ENCODE measurements at places on chromosomes 11 and 22.

DNA sequence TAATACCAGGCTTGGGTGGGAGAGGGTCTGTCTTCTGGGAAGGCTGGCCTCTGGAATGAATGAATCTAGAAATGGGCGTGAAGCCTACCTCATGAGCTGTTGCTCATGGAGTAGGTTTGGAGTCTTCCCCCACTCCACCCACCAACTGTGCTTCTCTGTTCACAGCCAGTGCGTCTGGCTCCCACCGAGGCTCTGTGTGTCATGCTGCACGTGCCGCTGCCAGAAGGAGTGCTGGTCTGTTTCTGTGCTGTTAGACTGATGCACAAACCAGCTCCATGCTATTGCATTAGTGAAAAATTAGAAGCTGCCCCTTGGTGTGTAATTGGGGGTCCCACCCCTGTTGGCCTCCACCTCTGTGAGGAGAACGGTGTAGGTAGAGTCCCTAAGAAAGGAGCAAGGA is 132.3 kb upstream of the PARVA start:
- no peak for DNase-seq

DNA sequence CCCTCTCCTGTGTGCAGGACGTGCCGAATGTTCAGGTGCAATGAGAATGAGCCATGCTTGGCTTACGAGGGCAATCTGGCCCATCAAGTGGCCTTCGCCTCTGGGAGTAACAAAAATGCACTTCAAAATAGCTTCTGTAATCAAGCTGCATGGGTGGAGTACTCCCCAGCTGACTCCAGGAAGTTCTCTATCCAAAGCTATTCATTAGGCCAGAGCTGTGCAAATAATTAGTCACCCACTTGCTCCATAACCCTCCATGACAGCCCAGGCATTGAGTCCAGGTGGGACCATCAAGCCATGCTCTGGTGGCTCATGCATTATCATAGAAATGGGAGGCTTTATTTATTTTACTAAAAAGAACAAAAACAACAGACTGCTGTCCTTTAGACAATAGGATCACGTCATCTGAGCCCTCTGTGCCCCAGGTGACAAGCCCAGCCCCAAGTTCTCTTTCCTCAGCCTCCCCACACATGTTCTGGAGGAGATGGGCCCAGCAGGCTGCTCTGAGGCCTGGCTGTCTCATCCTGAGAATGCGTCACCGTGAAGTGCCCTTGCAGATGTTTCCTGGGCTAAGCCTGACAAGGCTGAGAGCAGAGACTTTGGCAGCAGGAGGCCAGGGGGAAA is 244.7 kb downstream of the ETS1 start:
- no peak for DNase-seq

DNA sequence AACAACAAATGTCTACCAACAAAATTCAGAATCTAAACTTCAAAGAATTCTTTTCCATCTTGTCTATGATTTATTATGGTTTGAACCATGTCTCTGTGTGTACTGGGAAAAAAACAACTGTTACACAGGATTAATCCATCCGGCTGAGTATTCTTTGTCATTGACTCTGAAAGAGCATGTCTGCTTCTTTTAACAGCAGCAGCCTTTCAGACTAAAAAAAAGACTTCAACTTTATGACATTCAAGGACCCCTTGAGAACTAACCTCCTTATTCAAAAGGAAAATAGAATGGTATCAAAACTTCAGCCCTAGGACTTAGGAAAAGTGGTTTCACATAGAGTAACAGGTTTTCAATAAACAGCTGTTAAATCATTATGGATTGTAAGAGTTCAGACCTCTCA is 79.9 kb downstream of the MRTFA start:
- no peak for DNase-seq

DNA sequence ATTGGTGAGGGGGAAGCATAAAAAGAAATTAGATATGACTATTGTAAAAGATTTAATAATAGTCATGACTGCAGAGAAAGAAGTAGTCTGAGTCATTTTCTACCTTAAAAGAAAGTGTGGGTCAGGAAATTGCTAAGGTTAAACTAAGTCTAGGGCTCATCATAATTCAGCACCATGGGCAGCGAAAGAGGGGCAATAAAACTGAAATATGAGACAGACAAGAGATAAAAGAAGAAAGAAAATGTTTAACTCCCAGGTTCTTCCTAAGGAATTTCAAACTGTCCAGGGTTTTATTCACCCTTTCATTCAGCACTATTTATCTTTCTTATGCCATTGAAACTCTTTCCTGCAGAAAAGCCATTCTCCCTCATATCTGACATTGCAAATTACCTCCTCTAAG is 114.4 kb upstream of the API5 start:
- no peak for DNase-seq

- DNase-seq: peak; percentile 47
These were observed 62.7 kb downstream of the SPECC1L start for GRCh38 chr22:24333301-24333700.

GRCh38 chr11:32312865-32313403 is 122.4 kb downstream of the WT1 start:
- DNase-seq: no peak

DNA sequence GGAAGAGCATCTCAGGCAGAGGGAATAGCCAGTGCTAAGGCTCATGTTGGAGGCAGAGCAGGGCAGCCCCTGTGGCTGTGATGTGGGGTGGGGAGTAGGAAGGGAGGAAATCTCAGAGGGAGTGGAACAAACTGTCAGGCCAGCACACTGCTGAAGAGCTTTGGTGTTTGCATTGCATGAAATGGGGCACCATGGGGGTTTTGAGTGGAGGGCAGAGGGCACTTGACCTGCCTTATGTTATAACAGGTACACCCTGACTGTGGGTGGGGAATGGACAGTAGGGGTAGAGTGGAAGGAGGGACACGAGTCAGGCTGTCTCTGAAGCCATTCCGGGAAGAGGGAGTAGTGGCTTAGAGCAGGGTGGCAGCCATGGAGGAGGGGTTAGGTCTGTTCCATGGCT is 24.0 kb downstream of the PRDM11 start:
- no peak for DNase-seq

DNA sequence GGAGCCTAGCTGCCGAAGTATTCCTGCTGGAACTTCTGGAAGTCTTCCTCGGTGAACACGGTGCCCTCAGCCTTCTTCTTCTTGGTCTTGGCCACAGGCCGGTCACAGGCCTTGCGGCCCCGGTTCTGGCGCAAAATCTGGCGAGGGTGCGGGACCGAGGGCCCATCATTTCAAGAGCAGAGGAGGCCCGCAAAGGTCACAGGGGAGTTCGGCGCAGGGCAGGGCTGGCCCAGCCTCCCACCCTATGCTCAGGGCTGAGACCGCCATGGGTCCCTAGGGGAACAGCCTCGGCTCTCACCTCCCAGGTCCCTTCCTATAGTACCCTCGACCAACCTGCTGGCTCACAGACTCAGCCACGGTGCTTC is 3.1 kb downstream of the RPS19BP1 start:
- no peak for DNase-seq

DNA sequence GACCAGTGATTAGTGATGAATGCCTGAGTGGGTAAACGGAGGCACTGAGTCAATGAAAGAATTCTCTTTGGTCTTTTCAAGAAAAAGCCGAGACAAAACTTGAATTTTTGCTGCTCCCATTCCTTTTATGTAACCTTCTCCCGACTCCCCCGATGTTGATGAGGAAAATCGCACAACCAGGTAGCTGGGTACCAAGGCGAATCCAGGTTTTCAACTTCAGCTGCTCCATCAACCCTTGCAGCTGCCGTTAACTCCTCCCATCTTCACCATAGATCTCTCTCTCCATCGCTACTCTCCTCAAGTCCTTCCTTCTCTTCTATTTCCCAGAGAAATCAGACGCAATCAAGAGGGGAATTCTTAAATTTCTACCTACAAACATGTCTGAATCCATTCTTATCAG is 611 bp upstream of the USP2 start:
- DNase-seq: no peak

GRCh38 chr11:88474655-88475054 is 137.1 kb upstream of the CTSC start:
- DNase-seq: no peak

DNA sequence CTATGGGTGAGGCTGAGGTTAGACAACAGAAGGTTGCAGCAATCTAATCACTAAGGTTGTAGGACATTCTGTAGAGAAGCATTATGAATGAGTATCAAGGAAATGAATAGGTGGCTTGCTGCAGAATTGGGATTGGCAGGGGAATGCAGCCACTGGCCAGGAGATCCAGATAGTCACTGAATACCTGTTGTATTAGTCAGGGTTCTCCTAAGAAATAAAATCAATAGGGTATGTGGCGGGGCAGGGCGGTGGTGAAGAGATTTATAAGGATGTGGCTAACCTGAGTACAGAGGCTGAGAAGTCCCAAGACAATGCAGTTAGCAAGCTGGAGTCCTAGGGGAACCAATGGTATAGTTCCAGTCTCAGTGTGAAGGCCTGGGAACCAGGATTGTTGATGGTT is 163.0 kb downstream of the SPON1 start:
- no peak for DNase-seq

DNA sequence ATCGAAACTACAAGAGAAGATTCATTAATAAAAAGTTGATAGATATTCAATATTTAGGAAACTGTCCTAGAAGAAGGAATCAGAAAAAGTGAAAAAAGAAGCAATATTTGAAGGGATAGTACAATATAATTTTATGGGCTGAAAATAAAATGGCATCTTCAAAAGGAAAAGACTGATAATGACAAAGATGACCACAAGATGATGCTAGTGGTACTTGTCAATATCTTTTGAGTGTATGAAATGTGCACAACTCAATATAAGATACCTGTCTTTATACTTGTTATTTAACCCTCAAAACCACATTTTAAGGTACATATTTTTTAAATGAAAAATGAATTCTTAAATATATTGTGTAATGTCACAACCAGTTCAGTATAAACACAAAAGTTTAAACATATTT is 1059.6 kb upstream of the RAG2 start:
- no peak for DNase-seq

GRCh38 chr11:114321621-114322257 is 25.5 kb downstream of the NNMT start:
- DNase-seq: peak; percentile 90

- DNase-seq: no peak
These were observed 31.5 kb downstream of the ZBTB16 start for GRCh38 chr11:114090976-114091375.

DNA sequence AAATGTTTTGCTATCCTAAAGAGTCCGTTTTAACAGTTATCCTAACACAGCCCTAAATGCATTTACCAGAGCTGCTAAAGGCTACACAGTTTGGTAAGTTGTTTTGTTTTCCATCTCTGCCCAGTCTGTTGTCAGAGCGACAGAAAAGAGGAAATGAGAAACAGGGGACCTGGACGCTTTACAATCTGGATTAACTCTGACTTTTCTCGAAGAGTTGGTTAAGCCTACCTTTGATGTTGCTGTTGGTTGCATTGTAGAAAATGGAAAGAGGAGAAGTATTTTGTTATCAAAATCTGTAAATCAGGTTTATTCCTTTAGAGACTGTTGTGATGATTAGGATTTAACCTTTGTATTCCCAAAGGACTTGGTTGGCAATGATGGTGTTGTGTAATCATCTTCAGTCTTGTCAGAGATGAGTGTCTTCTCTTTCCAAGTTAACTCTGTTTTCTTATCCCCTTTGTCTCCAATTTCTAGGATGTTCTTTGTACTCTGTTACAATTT is 481 bp downstream of the ANGPTL5 start:
- no peak for DNase-seq

DNA sequence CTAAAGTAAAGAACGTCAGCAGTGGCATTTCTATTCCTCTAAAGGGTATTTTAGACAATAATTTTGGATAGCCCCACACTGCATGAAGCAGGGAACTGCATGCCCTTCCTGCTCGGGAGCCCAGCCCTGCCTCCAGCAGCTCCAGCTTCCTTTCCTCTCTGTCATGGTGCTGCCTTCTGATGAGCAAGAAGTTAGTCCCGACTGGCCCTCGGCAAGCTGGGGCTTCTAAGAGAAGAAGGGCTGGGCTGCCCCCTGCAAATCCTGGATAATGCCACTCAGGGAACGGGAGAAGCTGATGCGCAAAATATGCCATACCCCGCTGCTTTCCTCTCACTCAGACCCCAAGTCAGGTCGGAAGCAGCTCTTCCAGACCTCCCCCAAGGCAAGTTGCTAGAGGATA is 296.4 kb downstream of the ETS1 start:
- no peak for DNase-seq

GRCh38 chr11:92892802-92893684 is 76.4 kb upstream of the MTNR1B start:
- no peak for DNase-seq

DNA sequence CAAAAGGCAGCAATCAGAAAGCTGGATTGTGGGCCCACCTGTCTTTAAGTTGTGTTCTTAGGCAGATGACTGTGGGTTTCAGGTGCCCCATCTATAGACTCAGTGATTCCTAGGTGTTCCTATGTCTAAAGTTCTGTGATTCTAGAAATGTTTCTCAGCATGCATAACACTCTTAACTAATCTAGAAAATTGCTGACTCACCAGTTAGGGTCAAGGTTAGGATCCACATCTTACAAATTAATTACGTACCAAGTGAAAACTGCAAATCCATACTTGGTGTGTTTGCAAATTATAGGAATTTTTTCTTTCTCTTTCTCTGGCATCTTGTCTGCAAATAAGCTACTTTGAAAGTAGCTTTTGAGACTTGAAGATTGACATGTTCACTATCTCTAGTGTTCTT is 7.7 kb downstream of the CECR2 start:
- DNase-seq: no peak

GRCh38 chr11:116062129-116062489 is 557.9 kb upstream of the CADM1 start:
- DNase-seq: no peak

- DNase-seq: no peak
These were observed 58.5 kb upstream of the NTM start for GRCh38 chr11:131311776-131312514.

GRCh38 chr22:47210686-47211085 is 448.2 kb downstream of the TBC1D22A start:
- DNase-seq: no peak

- DNase-seq: no peak
These were observed 756.0 kb downstream of the LUZP2 start for GRCh38 chr11:25252854-25253253.

GRCh38 chr22:38081941-38082828 is 1.8 kb downstream of the SLC16A8 start:
- DNase-seq: no peak

- peak; percentile 85 for DNase-seq
These were observed 1.4 kb downstream of the CTTN start for GRCh38 chr11:70399681-70400112.

DNA sequence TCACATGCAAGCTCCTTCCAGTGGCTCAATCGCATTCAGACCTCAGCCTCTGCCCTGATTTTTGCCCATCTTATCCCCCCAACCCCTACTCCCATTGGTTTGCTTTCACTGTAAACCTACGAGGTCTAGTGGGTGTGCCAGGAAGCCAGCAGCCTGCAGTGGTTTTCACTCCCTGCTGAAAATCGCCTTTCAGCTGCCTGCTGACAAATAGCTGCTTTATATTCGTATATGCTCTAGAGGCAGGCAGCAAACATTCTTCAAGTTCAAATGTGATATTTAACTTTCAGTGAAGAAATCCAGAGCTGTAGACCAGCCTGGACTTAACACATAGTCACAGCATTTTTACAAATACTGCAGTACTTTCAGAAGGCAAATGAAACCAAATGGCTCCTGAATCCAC is 92.8 kb upstream of the APOA1 start:
- no peak for DNase-seq

GRCh38 chr11:9760193-9760575 is 96.3 kb downstream of the SWAP70 start:
- DNase-seq: no peak

- DNase-seq: no peak
These were observed 789 bp downstream of the SPECC1L start for GRCh38 chr22:24271386-24271854.

GRCh38 chr11:93804879-93805278 is 20.8 kb downstream of the MED17 start:
- no peak for DNase-seq

All from AG04449 (cell line).